Colonic mucosa (tissue), 4 donors: ENCODE measurements at places on chromosomes 12 and 14. TPM values are rescaled to one million over a fixed set of nuclear protein-coding genes. Genes with fewer than 3 reads are reported as not detected.

- peaks cover 70% of the 10 kb centered on the region for H3K36me3 ChIP-seq
- DNase-seq, result no peak
- H3K4me3 ChIP-seq, result no peak overlapping the region
- no peaks in the 10 kb centered on the region for H3K4me1 ChIP-seq
- H3K27me3 ChIP-seq, result no peaks in the 10 kb centered on the region
- H3K27ac ChIP-seq, result no peak overlapping the region
Observed at GRCh38 chr12:6584293-6584692, 16.2 kb upstream of the NOP2 start.

DNA sequence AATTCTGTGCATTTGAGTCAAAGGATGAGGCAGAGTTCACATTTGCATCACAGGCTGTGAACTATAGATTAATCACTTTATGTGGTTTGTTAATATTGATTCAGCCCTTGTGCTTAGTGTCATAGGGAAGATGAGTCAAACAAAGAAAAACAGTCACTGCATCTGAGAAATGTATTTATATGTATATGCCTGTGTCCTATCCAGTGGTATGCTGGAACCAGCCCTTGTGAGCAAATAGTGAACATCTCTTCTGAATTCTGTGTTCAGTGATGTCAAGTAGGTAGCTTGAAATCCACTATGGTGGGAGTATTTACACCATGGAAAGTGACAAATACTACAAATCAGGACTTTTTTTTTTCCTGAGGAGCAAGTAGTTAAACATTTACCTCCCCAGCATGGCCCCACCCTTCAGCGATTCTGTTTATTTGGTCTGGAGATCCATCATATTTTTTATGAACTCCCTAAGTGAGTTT is 128.5 kb downstream of the HMGA2 start:
- no peak overlapping the region for H3K4me3 ChIP-seq
- H3K27ac ChIP-seq, result no peak overlapping the region
- H3K4me1 ChIP-seq, result no peaks in the 10 kb centered on the region
- peak; percentile 31 for DNase-seq
- no peaks in the 10 kb centered on the region for H3K27me3 ChIP-seq

- DNase-seq, result no peak
- no peaks in the 10 kb centered on the region for H3K27me3 ChIP-seq
- no peaks in the 10 kb centered on the region for H3K4me1 ChIP-seq
- no peak overlapping the region for H3K4me3 ChIP-seq
- no peaks in the 10 kb centered on the region for H3K36me3 ChIP-seq
- no peak overlapping the region for H3K27ac ChIP-seq
Observed at GRCh38 chr14:104253223-104253822, 114.9 kb downstream of the KIF26A start.

- DNase-seq, result peak; percentile 88
- peaks cover 46% of the 10 kb centered on the region for H3K27me3 ChIP-seq
- peaks cover 30% of the 10 kb centered on the region for H3K4me1 ChIP-seq
- peak overlapping the region; percentile 30 for H3K4me3 ChIP-seq
Observed at GRCh38 chr12:57243521-57244311, 7.3 kb downstream of the STAC3 start.

The PKP2 gene
- 130 TPM for total RNA-seq

The PPP1R1A gene
- total RNA-seq, result 5.2 TPM

DNA sequence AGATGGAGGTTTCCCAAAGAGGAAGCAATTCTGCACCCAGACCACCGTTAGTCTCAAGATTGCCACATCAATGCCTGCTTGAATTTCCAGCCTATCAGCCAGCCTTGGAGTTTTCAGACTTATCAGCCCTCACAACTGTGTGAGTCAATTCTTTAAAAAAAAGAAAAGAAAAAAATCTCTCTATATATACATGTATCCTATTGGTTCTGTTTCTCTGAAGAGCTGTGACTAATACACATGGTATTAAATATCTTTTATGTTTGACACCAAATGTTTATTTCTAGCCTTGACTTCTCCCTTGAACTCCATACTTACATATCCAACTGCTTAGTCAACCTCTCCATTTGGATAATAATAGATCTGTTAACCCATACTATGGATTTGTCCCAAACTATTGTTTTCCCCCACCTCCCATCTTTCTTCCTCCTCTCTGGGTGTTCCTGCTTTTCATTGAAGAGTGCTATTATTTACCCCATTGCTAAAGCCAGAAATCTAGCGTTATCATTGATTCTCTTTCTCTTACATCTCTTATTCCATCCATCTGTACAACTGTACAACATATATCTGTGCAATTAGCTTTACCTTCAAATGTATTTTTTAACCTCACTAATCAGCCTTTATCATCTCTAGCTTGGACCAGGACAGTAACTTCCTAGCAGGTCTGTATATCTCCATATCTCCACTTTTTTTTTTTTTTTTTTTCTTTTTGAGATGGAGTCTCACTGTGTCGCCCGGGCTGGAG is 22.7 kb upstream of the EID3 start:
- no peak for DNase-seq
- no peak overlapping the region for H3K27ac ChIP-seq
- H3K27me3 ChIP-seq, result no peaks in the 10 kb centered on the region
- no peak overlapping the region for H3K4me3 ChIP-seq

DNA sequence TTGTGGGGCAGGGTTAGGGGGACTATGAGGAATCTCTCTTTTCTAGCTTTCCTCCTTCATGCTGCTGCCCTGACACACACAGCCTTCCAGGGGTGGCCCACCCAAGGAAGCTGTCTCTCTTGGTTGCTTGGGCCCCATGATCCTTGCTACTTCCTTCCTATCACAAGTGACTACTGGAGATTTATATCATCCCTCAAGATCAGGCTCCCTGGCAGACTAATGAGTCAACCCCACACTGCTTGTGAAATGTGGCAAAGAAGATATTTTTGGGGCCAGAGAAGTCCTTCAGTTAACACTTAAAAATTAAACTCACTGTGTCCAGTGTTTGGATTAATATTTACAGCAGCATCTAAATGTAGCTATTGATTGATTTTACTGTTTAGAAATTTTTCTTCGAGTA is 1.5 kb downstream of the OR4E1 start:
- H3K36me3 ChIP-seq, result no peaks in the 10 kb centered on the region
- H3K4me1 ChIP-seq, result no peaks in the 10 kb centered on the region
- H3K27ac ChIP-seq, result no peak overlapping the region
- H3K27me3 ChIP-seq, result no peaks in the 10 kb centered on the region
- H3K4me3 ChIP-seq, result no peak overlapping the region

DNA sequence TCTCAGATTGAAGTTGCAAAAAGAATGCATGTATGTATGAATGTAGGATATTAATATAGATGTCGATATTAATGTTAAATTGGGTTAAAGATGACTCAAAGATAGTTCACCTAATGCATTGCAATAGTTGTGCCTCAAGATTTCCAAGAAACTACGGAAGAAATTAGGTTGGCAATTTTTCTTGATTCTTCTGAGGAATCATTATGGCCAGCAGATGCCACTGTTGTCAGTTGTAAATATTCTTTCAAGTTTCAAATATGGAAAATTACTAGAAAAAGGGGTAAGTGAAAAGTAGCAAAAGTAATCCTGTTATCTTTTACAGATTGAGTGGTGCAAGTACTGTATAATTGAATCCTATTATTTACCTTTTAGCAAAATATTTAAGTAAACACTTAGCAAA is 202.1 kb downstream of the ADAMTS20 start:
- H3K27me3 ChIP-seq, result no peaks in the 10 kb centered on the region
- H3K4me1 ChIP-seq, result no peaks in the 10 kb centered on the region
- H3K36me3 ChIP-seq, result no peaks in the 10 kb centered on the region
